HL-60 (cell line): ENCODE measurements at places on chromosomes 3 and 15.

- DNase-seq, result no peak
These were observed 32.4 kb downstream of the B3GALNT1 start for GRCh38 chr3:161072751-161073150.

DNA sequence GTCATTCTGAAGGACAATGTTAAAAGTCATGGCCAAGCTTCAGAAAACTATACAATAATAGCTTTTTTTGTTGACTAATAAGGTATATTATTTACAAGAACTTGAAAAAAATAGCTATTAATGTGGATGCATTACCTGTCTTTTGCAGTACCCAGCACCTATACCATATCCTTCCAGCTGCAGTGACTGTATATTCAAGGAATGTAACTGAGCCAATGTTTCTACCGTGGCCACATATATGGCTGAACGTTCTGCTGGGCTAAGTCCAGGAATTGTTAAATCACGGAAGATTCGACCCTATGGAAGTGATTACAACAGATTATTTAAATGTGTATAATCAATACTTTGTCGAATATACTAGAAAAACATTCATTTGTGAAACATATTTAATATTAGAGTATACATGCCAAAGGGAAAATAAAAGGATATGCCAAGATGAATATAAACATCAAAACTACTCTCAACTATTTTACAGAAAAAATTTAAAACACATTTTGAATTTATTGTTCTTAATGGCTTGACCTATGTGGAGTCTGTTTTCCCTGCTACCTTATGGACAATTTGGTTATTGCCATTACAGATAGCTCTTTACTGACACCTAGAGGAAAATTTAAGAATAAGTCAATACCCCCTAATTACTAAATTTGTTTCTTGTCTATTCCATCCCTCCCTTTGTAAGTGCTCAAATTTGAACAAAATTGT is 17.6 kb downstream of the ACAD11 start:
- no peak for DNase-seq

GRCh38 chr3:140205598-140205997 is 270.6 kb downstream of the CLSTN2 start:
- no peak for DNase-seq

GRCh38 chr15:40106203-40107161 is 2.2 kb downstream of the BMF start:
- DNase-seq, result peak; percentile 96

GRCh38 chr3:38354588-38355330 is 8.2 kb downstream of the XYLB start:
- DNase-seq, result no peak

GRCh38 chr3:117306299-117306698 is 596.7 kb downstream of the TUSC7 start:
- DNase-seq, result no peak

GRCh38 chr15:70505936-70506912 is 257.1 kb downstream of the UACA start:
- no peak for DNase-seq

DNA sequence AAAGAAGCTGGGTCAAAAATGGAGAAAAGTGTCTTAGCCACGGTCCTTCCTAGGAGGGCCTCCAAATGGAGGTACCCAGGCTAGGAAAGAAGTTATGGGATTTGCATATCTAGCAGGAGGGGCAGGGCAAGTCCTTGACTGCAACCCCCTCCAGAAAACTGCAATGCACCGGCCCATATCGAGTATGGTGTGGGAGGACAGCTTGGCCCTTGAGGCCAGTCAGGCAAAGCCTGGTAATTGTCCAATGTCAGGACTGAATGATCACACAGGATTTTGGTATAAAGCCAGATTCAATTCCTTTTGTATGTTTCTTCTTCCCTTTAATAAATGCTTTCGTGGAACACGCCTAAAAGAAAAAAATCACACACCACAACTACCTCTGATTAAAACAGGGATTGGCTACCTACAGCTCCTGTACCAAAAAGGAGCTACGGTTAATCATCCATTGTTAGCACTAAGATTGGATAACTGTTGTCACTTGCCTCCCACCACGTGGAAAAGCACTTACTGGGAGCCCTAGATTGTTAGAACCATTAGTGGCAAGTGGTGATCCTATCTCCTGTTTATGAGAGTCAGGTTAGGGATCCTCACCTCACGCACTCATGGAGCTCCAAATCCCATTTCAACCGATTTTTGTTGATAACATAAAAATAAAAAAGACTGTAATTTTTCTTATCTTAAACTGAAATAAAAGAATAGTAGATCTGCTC is 1.2 kb downstream of the ZNF770 start:
- DNase-seq, result no peak

- no peak for DNase-seq
These were observed 4.0 kb downstream of the TLE3 start for GRCh38 chr15:70093481-70094319.

- DNase-seq, result no peak
These were observed 23.3 kb downstream of the PDZRN3 start for GRCh38 chr3:73601481-73601880.

DNA sequence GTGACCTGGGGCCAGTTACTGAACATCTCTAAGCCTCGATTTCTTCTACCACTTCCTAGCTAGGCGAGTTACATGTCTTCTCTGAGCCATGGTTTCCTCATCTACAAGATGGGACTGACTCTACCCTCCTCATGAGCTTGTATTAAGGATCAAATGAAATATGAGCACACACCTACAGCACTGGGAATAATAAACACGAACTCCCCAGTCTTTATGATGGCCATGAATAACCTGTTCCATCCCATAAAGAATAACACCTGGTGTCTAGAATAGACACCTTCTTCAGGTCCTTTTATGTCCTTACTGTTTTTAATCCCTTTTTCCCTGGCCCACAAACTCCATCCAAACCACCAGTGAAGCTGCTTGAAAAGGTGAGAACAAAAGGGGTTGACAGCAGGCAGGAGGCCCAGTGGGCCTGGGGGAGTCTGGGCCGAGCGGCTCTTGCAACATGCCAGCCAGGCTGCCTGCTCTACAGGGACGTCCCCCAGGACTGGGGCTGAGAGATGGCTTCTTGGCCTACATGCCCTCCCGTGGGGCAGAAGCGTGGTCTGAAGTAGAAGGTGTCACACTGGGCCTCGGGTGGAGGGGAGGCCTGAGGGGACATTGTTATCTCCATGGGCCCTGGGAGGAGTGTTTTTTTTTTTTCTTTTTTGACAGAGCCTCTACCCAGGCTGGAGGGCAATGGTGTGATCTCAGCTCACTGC is 178.2 kb downstream of the RAB11A start:
- DNase-seq, result no peak

DNA sequence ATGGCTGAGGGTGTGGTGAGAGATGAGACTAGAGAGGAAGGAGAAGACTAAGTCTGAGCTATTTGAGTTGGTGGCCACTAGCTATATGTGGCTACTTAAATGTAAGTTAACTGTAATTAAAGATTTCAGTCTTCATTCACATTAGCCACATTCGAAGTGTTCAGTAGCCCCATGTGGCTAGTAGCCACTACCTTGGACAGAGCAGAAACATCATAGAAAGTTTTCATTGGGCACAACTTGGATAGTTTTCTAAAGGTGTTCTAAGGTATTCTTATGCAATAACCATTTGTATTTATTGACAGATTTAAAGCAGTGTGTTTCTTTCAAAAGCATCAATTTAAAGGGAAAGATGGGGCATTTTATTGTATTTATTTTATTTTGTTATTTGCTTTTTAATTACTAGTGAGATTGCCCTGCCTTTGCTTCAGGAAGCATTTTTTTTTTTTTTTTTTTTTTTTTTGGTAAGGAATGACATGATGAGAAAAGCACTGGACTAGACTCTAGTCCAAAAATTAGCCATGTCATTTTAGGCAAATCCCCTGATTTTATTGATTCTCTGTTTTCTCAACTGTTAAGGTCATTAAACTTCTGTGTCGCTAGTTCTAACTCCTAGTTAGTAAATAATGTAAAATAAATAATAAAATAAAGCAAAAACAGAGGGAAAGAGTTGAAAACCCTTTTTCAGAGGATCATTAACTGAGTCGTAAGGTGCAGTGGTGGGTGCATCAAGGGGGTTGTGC is 153.0 kb upstream of the ROBO2 start:
- DNase-seq, result no peak

DNA sequence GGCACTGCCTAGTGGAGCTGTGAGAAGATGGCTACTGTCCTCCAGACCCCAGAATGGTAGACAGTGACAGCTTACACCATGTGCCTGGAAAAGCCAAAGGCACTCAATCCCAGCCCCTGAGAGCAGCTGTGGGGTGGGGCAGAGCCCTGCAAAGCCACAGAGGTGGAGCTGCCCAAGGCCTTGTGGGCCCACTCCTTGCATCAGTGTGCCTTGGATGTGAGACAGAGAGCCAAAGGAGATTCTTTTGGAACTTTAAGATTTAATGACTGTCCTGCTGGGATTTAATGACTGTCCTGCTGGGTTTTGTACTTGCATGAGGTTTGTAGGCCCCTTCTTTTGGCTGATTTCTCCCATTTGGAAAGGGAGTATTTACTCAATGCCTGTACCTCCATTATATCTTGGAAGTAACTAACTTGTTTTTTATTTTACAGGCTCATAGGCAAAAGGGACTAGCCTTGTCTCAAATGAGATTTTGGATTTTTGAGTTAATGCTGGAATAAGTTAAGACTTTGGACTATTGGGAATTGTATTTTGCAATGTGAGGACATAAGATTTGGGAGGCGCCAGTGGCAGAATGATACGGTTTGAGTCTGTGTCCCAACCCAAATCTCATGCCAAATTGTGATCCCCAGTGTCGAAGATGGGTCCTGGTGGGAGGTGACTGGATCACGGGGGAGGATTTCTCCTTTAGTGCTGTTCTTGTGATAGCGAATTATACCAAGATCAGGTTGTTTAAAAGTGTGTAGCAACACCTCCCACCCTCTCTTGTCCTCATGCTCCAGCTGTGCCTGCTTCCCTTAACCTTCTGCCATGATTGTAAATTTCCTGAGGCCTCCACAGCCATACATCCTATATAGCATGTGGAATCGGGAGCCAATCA is 80.4 kb downstream of the MYO5A start:
- DNase-seq, result no peak

DNA sequence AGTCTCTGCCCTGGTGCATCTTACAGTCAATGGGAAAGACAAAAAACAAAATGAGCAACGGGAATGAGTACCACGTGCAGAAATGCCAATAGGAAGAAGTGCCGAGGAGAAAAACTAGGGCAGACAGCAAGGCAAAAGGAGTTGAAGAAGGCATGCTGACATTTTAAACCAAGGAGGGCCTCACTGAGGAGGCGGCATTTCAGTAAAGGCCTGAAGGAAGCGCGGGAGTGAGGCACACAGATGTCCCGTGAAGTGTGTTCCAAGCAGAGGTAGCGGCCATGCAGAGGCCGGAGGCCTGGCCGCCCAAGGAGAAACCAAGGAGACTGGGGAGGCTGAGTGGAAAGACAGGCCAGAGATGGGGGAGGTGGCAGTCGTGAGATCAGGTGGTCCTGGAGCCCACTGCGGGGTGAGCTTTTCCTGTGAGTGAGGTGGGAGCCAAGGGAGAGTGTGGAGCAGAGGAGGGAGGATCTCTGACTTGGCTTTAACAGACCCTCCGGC is 34.8 kb downstream of the DNAJB8 start:
- DNase-seq, result no peak

DNA sequence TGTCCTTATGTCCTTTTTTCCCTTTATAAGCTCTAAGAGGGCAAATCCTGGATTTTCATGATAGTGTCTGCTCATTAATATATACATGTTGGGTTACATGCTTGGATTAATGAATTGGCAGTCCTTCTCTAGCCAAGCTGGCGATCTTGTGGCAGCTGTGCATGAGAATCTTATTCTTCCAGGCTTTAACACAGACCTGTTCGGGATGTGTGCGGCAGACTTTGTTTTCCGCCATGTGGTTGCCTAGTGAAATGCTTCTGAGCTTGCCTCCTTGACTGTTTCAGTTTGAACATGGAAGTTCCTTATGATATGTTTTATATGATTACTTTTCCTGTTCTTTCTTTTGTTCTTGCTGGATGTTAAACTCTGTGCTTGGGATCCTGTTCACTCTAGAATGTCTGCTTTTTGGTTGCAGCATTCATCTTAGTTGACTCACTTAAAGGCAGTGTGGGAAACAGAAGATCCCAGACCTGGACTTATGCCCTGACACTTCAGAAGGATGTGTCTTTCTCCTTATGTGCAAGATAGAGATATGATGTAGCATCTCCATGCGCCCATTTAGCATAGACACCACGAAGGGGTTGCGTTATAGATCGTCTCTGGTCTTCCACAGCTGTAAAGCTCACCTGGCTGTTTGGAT is 7.2 kb downstream of the CHCHD6 start:
- DNase-seq, result no peak

DNA sequence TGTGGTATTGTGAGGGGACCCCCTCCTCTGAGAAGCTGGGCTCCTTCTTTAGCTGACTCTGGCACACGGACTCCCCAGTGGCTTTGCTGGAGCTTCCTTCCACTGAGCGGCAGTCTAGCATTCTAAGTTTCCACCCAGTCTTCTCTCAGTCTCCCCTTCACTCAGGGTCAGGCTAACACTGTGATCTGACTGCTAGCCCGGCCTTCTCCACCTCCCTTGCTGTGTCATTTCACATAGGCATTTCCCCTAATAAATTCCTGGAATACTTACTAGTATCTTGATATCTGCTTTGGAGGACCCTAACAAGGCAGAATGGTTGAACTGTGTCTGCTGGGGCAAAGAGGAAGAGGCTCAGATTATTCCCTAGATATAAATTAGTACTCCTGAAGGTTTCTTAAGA is 106.2 kb upstream of the THBS1 start:
- no peak for DNase-seq

GRCh38 chr3:188827103-188827502 is 344.7 kb upstream of the TPRG1 start:
- no peak for DNase-seq

GRCh38 chr15:55250392-55250791 is 39.2 kb downstream of the RAB27A start:
- DNase-seq, result peak; percentile 85

DNA sequence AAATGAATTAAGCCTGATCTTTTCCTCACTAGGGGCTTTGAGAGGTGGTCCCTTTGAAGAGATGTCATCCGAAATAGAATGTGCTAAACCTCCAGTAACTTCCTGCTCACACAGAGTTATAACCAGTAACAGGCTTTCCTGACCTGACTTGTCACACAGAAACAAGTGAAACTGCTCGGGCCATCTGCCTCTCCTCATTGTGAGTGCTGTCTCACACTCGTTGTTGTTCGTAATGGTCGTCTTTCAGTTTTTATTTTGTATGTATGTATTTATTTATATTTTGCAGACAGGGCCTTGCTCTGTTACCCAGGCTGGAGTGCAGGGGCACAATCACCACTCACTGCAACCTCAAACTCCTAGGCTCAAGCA is 24.0 kb downstream of the ACSBG1 start:
- no peak for DNase-seq

- DNase-seq, result no peak
These were observed 102.8 kb upstream of the SEMA6D start for GRCh38 chr15:47614360-47615011.

DNA sequence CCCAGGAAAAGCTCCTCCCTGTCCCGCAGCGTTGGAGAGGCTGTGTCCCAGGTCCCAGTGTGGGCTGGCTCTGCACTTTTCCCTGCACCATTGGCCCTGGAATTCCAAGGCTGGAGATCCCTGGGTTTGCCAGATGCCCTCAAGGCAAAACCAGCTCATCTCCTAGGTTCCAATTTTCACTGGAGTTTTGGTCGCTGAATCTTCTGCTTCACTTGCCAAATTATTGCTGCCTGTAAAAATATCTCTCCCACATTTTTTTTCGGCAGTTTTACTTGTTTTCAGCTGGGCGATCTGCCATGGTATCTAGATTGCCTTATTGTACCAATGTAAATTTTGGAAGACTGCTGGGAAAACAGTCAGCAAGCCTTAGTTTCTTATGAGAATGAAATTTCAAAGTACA is 150.9 kb upstream of the ATP10A start:
- no peak for DNase-seq
